ENCODE measurements at places on chromosomes 13 and 19. TPM values are rescaled to one million over a fixed set of nuclear protein-coding genes. Genes with fewer than 3 reads are reported as not detected.

DNA sequence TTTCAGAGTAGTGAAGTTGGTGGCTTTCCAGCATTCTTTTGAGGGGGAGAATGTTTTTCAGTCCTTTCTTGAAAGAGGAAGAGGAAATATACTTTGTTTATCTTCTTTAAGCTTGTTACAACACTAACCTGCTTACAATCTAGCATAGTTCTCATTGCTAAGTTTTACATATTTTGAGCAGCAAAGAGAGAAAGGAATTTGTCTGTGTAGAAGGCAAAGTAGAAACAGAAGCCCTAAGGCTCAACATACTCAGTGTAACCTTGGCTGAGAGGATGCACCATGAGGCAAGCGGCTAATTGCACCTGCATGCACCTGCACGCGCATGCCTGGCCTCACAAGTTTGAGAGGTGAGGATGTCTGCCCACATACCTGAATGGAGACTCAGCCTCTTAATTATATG lies 2.2 kb downstream of the FRY start:
- peaks cover 8% of the 10 kb centered on the region for H3K4me1 ChIP-seq
- no peak for DNase-seq
- no peaks in the 10 kb centered on the region for H3K36me3 ChIP-seq
- no peak overlapping the region for H3K27ac ChIP-seq
- no peaks in the 10 kb centered on the region for H3K27me3 ChIP-seq

GRCh38 chr19:57830071-57830602 lies at the start of gene ZNF587B:
Gene ZNF587B, plus strand, starts transcription at chr19:57830299. Its CDS starts 230 bp downstream, at chr19:57830529.
- H3K27ac ChIP-seq = peak within 1 kb of the TSS; percentile 82
- DNase-seq = peak; percentile 60
- peaks cover 2% of the 10 kb centered on the region for H3K36me3 ChIP-seq
- H3K4me3 ChIP-seq = peak within 1 kb of the TSS; percentile 65
- no peaks in the 10 kb centered on the region for H3K27me3 ChIP-seq
- H3K4me1 ChIP-seq = peaks cover 7% of the 10 kb centered on the region

- no peak for DNase-seq
- no peaks in the 10 kb centered on the region for H3K27me3 ChIP-seq
- H3K27ac ChIP-seq = no peak overlapping the region
- peaks cover 8% of the 10 kb centered on the region for H3K4me1 ChIP-seq
Measured at GRCh38 chr19:40693150-40693788, 2.8 kb upstream of the NUMBL start.

Gene SRRM5
- total RNA-seq = not detected

DNA sequence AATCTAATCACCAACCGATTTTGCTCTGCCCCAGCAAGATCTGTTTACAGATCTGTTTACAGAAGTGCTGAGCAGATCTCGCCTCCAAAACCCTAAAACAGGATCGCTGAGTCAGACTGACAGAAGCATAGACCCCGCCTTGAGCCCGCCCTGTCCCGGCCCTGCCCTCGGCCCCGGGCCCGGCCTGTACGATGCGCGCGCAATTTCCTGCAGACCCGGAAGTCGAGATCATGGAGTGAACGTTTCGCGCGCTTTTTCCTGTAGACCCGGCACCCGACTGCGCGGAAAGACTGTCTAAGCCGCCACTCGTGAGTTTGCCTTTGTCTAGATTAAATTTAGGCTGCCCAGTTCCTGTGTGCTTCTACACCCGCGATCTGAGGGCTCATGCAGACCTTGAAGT lies at the start of gene ZNF534:
TSS of gene ZNF534 (plus strand) at position 212 of the 400 bp plus-strand sequence. CDS start 2,327 bp downstream, outside the sequence.
- H3K36me3 ChIP-seq = peaks cover 8% of the 10 kb centered on the region
- H3K27me3 ChIP-seq = no peaks in the 10 kb centered on the region
- H3K4me3 ChIP-seq = no peak within 1 kb of the TSS
- no peak within 1 kb of the TSS for H3K27ac ChIP-seq

Gene CASP14
- total RNA-seq = not detected

DNA sequence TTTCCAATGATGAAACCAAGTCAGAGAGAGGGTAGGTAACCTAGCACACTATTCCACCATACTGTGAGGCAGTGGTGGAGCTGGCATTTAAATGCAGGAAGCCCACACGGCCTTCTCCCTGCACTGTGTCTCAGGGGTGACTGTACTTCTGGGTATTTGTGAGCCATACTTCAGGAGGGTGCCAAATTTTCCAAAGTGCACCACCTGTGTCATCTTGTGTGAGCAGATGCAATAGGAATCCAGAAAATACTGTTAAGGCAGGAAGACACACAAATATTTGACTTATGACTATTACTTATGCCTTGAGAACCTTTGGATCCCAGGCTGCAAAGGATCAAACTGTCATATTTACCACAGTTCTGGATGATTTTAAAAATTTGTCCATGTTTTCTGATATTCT lies 17.3 kb downstream of the ZNF229 start:
- no peak for DNase-seq
- no peaks in the 10 kb centered on the region for H3K27me3 ChIP-seq
- H3K27ac ChIP-seq = no peak overlapping the region
- H3K4me1 ChIP-seq = no peaks in the 10 kb centered on the region

DNA sequence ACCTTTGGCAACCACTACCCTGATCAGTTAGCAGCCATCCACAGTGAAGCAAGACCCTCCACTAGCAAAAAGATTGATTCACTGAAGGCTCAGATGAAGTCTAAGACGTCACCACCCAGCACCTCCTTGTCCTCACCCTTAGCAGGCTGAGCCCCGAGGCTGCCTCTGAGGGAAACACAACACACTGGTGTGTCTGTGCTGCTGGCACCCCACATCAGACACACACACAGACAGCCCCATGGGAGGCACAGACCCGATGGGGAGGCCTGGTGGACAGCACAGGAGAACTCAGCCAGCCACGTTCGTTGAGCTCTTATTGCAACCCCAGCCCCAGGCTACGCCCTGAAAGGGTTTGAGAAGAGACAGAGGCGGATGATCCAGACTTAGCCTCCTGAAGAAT lies 94.7 kb downstream of the ZDHHC20 start:
- no peaks in the 10 kb centered on the region for H3K36me3 ChIP-seq
- DNase-seq = no peak
- no peak overlapping the region for H3K27ac ChIP-seq
- H3K4me1 ChIP-seq = no peaks in the 10 kb centered on the region
- no peak overlapping the region for H3K4me3 ChIP-seq

GRCh38 chr19:45076029-45076850 lies at the start of gene ZNF296:
Gene ZNF296, minus strand, starts transcription at chr19:45076478. Its CDS starts 105 bp downstream, at chr19:45076373.
- peak within 1 kb of the TSS; percentile 41 for H3K27ac ChIP-seq
- H3K4me1 ChIP-seq = peaks cover 24% of the 10 kb centered on the region
- no peaks in the 10 kb centered on the region for H3K27me3 ChIP-seq
- DNase-seq = peak; percentile 88

Gene CDC16
- total RNA-seq = 42.0 TPM

DNA sequence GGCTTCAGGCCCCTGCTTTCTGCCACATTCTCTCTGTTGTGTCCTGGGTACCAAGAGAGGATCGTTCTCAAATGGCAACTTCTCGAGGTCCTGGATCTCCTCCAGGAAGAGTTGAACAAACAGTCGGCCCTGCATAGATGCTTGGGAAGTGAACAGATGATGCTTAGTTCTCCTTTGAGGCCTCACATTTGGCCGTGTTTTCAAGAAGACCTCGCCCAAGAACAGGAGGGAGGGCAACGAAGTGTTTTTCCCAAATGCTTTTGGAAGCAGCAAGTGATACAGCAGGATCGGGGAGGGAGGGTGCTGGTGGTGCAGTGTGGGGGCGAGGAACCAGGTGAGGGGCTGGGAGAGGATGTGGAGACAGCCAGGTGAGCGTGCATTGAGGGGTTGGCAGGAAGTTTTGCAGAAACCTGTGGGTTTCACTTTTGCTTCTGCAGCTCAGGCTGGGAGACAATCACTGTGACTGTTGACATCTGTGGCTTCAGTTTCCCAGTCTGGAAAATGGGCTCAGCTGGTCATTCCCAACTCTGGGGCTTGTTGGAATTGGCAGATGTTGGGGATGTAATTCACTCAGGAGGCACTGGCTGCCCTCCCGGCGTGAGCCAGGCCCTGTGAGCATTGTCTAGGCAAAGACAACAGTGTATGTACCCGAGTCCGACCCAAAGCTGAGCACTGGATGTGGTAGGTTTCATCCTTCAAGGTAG lies 21.6 kb downstream of the MAST3 start:
- H3K36me3 ChIP-seq = no peaks in the 10 kb centered on the region
- H3K27ac ChIP-seq = no peak overlapping the region
- H3K4me3 ChIP-seq = peak overlapping the region; percentile 73
- H3K4me1 ChIP-seq = no peaks in the 10 kb centered on the region
- H3K27me3 ChIP-seq = no peaks in the 10 kb centered on the region

DNA sequence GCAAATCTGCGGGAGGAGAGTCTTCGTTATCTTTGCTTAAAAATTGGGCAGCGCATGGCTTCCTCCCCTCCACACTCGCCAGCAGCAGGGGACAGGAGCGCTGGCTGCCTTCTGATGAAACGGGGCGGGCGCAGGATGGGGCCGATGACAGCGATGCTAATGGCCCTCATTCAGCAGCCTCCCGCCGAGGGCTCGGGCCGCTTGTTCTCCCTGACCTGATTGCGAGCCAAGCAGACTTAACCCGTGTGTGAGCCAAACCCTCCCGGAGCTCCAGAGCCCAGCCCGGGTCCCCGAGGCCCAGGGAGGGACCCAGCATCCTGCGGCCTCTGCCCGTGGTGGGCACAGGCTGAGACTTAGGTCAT lies 90.3 kb downstream of the KDM4B start:
- no peak overlapping the region for H3K4me3 ChIP-seq
- DNase-seq = peak; percentile 53
- peaks cover 2% of the 10 kb centered on the region for H3K4me1 ChIP-seq
- H3K36me3 ChIP-seq = peaks cover 8% of the 10 kb centered on the region
- peak overlapping the region; percentile 91 for H3K27ac ChIP-seq

DNA sequence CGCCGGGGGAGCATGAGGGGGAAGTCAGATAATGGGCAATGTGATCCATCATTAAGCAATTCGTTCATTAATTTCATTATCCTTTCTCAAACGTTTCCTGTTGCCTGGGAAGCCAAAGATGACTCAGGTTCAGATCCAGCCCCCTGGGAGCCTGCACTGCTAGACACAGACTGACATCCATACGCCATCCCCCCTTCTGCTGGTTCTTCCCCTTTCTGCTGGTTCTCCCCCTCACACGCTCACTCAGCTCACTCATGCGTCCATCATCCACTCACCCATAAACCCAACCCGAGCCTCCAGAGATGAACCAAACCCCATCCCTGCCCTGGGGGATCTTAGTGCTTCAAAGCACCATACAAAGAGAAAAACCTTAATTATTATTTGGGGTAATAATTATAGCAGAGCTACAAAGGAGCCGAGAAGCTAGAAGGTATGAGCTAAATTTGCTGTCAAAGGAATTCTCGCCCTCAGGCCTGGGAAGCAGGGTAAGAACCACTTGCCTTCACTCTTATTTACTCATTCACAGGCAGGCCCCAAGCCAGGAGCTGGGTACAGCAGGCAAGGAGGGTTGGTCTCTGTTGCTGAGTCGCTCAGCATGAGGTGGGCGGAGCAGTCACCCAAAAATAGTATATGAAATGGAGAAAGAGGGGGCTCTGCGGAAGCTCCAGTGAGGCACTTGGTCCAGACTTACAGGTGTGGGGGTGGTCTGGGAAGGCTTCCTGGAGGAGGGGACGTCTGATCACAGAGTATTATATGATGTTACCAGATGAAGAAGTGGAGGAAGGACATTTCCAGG lies 7.0 kb upstream of the ZNF444 start:
- H3K36me3 ChIP-seq = no peaks in the 10 kb centered on the region
- H3K27me3 ChIP-seq = no peaks in the 10 kb centered on the region
- DNase-seq = no peak
- no peaks in the 10 kb centered on the region for H3K4me1 ChIP-seq
- H3K4me3 ChIP-seq = no peak overlapping the region

Gene TEX30
- 4.8 TPM for total RNA-seq

Gene CYP2F1
- not detected for total RNA-seq

GRCh38 chr13:77697217-77698103 lies at the start of gene SLAIN1:
Gene SLAIN1, plus strand, starts transcription at chr13:77697687. Its CDS starts 227 bp downstream, at chr13:77697914.
- no peaks in the 10 kb centered on the region for H3K36me3 ChIP-seq
- H3K4me3 ChIP-seq = peak within 1 kb of the TSS; percentile 82
- H3K27ac ChIP-seq = no peak within 1 kb of the TSS

DNA sequence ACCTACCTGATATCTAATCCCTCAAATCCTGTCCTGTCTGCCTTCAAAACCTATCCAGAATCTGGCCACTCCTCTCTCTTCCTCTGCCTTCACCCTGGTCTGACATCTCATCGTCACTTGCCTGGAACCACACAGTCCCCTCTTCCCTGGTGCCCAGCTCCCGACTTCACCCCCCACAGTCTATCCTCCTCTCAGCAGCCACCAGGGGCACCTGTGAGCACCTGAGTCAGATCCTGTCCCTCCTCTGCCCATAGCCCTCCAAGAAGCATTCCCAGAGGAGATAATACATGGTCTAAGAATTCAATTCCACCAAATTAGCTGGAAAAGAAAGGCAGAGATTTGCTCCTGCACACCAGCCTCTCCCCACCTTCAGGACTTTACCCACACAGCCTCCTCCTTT lies 48.9 kb downstream of the ZNRF4 start:
- H3K36me3 ChIP-seq = no peaks in the 10 kb centered on the region
- no peak overlapping the region for H3K27ac ChIP-seq
- H3K4me3 ChIP-seq = no peak overlapping the region
- DNase-seq = no peak
- peaks cover 6% of the 10 kb centered on the region for H3K27me3 ChIP-seq
- no peaks in the 10 kb centered on the region for H3K4me1 ChIP-seq

Gene GJB2
- total RNA-seq = not detected

Gene ZNF816
- 2.7 TPM for total RNA-seq

DNA sequence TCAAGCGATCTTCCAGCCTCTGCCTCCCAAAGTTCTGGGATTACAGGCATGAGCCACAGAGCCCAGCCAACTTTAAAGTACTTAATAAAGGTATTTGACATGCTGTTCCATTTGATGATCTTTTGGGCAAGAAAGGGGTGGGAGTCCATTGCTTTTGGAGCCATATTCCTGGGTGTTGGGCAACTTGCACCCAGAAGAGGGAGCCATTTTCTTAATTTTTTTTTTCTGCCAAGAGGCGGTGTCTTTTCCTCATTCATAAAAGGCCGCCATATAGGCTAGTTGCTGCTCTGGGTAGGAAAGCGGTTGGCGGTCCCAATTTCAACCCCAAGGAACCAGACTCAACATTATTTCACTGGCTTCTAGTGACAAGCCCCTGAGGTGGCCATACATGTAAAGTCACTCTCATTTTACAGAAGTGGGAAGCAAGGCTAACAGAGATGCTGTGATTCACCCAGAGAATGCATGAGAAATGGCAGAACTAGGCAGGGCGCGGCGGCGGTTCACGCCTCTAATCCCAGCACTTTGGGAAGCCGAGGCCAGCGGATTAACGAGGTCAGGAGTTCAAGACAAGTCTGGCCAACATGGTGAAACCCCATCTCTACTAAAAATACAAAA lies 139.6 kb downstream of the CACNA1A start:
- H3K27ac ChIP-seq = no peak overlapping the region
- no peaks in the 10 kb centered on the region for H3K4me1 ChIP-seq
- H3K4me3 ChIP-seq = no peak overlapping the region
- no peak for DNase-seq
- H3K27me3 ChIP-seq = no peaks in the 10 kb centered on the region
- no peaks in the 10 kb centered on the region for H3K36me3 ChIP-seq

GRCh38 chr13:111022241-111022640 lies 92.9 kb upstream of the ARHGEF7 start:
- H3K27ac ChIP-seq = no peak overlapping the region
- H3K4me1 ChIP-seq = no peaks in the 10 kb centered on the region
- H3K4me3 ChIP-seq = no peak overlapping the region
- no peaks in the 10 kb centered on the region for H3K36me3 ChIP-seq
- H3K27me3 ChIP-seq = no peaks in the 10 kb centered on the region
- no peak for DNase-seq

Gene NOVA2
- total RNA-seq = 2.4 TPM

Gene HIF3A
- 10.5 TPM for total RNA-seq

Gene RLN3
- not detected for total RNA-seq

Gene ZNF154
- total RNA-seq = 1.1 TPM

Gene CYSLTR2
- 0.04 TPM for total RNA-seq

- DNase-seq = no peak
- H3K36me3 ChIP-seq = no peaks in the 10 kb centered on the region
- no peak overlapping the region for H3K4me3 ChIP-seq
- H3K4me1 ChIP-seq = no peaks in the 10 kb centered on the region
- H3K27me3 ChIP-seq = no peaks in the 10 kb centered on the region
Measured at GRCh38 chr13:85995788-85996418, 196.7 kb upstream of the SLITRK6 start.

Data from psoas muscle (tissue), 8 donors.